ENCODE measurements at places on chromosomes 13 and 19. TPM values are rescaled to one million over a fixed set of nuclear protein-coding genes. Genes with fewer than 3 reads are reported as not detected.

DNA sequence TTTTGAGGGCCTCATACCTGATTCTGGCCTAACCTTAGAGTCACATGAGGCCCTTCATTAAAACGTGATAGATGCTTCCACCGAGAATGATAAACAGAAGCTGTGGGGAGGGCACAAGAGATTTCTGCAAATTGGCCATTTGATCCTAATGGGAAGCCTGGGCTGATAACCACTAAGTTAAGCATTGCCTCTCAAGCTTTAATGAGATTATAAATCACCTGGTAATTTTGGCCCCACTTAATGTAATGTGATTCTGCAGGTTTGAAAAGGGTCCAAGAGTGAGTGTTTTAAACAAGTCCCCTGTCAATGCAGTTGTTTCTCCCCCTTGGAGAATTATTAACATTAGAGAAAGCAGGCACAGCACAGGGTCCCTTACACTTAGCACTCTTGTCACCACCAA, 42.0 kb downstream of the ZNF486 start:
- no peak for DNase-seq

GRCh38 chr19:48203222-48203793, 32.8 kb downstream of the ZSWIM9 start:
- no peak for DNase-seq

DNA sequence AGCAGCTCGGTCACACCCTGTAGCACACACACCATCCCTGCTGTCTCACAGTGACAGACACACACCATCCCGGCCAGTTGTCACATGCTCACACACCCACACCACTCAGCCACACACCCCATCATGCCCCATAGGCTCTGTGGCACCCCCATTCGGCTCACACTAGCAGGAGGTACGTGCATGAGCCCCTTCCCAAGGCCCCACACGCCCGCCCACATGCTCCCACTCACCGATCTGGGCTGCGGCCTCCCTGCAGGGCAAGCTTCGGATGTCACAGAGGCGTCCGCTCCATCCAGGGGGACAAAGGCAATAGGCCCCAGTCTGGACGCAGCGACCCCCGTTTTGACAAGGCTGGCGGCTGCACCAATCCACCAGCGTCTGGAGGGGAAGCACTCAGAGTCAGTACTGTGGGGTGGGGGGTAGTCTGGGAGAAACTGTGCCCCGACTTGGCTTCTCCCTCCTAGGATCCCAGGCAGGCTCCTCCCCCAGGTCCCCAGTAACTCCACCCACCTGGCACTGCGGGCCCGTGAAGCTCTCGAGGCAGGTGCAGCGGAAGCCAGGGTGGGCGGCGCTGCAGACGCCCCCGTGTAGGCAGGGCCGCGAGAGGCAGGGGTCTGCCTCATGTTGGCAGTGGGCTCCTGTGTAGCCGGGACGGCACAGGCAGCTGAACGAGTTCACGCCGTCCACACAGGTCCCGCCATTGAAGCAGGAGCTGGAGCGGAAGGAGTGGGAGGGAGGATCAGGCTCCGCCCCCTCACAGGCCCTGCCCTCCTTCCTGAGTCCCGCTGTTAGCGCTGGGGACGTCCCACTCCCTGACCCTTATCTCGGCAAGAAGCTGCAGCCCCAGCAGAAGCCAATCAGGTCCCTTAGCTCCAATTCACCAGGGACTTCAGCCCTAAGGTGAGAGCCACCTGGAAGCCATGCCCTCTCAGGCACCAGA, 20.1 kb downstream of the NOTCH3 start:
- DNase-seq, result no peak

GRCh38 chr13:19957320-19958154, 990 bp upstream of the ZMYM2 start:
- peak; percentile 84 for DNase-seq

GRCh38 chr13:101382086-101382485, 34.2 kb downstream of the NALCN start:
- no peak for DNase-seq

DNA sequence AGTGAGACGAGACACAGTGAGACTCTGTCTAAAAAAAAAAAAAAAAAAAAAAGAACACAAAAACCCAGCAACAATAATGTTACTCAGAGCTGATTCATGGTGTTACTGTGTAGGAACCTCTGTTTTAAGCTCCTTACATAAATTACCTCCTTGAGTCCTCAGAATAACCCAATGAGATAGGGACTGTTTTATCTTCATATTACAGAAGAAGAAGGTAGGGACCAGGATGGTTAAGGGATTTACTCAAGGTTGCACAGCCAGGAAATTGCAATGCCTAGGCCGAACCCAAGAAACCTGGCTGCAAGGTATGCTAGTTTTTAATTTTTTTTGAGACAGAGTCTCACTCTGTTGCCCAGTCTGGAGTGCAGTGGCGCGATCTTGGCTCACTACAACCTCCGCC, 1.5 kb upstream of the DAND5 start:
- no peak for DNase-seq

DNA sequence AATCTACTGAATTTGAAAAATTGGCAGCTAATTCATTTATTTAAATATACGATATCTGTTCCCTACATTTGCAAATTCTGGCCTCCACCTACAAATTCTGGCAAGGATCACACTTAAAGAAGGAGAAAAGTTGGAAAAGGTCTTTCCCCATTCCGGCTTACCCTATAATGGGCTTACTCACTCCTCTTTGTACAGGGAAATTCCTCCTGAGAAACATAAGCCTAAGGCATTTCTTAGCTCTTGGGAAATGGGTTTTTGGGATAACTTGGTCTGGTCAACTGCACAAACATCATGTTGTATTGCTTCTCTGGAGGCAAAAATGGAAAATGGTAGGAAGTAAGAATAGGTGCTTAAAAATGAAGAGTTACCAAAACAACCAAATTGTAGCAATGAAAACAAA, 25.5 kb downstream of the KCTD12 start:
- no peak for DNase-seq

DNA sequence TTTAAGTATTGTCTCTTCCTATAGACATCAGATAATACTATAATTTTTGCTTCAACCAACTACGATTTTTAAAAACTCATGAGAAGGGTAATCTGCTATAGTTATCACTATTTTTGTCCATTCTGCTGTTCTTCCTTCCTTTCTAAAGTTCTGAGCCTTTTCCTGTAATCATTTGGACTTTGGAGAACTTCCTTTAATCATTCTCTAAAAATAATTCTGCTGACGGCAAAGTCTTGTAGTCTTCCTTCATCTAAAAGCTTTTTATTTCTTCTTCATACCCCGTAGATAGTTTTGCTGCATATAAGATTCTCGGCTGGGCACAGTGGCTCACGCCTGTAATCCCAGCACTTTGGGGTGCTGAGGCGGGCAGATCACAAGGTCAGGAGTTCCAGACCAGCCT, 5.1 kb upstream of the FCGBP start:
- no peak for DNase-seq

- no peak for DNase-seq
These were observed 3.5 kb upstream of the ZNF787 start for GRCh38 chr19:56124578-56124977.

- peak; percentile 94 for DNase-seq
These were observed 42.8 kb downstream of the GAS6 start for GRCh38 chr13:113820813-113821651.

DNA sequence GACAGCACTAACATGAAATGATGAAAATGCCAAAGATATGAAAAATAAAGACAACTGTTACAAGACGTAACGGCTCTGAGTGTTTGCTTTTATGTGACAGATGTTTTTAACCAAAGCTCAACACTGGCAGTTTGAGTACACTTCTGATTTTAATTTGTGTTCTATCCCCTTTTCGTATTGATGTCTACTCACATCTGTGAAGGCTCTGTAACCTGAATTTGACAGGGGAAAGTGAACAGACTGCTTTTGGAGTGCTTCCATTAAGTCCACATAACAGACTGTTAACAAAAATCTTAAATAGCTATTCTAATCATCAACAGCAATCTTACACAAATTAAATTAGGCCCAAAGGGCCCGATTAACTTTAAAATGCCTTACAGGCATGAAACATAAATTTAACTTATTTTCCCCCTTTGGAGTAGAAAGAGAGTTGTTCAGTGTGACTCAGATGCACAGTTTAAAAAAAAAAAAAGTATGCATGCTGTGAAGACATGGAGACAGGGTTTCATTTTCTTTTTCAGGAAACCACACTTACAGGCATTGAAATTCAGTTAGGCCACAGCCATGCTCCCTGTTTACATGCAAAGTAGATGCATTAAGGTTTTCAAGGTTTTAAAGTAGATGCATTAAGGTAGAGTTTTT, 16.3 kb upstream of the RNASEH2B start:
- DNase-seq, result no peak

GRCh38 chr13:110304256-110304655, 2.7 kb downstream of the COL4A1 start:
- peak; percentile 68 for DNase-seq

Gene ZNF285
- 25.9 TPM for total RNA-seq

Gene HSD17B14
- total RNA-seq, result 31.9 TPM

Gene ZNF490
- total RNA-seq, result 11.7 TPM

Gene PRTN3
- not detected for total RNA-seq

Gene C19orf67
- not detected for total RNA-seq
